ENCODE measurements at places on chromosomes 1 and 21.
A peak's percentile ranks its signal among the peaks of the same experiment; 100 is the strongest.

- no peak for DNase-seq
Observed at GRCh38 chr21:29506947-29507346, 208.2 kb downstream of the BACH1 start.

DNA sequence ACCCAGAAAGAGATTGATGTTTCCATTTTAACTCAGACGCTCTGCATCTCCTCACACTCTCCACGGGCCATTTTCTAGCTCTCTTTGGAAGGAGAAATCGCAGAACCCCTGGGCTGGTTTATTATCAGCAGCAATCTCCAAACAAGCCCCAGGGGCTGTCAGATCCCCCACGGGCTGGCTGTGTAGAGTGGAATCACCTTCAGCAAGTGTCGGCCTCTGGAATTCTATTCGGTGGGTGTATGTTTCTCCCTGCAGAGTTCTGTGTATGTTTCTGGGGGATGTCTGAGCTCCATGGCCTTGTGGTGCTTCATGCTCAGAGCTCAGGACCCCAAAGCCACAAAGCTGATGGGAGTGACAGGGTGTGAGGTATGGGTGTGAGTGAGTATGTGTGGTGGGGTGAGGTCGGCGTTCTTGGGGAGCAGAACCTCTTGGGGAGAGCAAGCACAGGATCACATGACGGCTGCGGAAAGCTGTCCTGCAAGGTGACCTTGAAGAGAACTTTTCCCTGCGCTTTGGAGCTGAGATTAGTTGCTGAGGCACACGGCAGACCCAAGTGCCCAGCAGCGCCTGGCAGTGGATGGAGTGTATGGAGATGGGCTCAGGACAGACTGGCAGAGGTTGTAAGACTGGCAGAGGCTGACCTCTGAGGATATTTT, 489 bp downstream of the ACOT11 start:
- no peak for DNase-seq

DNA sequence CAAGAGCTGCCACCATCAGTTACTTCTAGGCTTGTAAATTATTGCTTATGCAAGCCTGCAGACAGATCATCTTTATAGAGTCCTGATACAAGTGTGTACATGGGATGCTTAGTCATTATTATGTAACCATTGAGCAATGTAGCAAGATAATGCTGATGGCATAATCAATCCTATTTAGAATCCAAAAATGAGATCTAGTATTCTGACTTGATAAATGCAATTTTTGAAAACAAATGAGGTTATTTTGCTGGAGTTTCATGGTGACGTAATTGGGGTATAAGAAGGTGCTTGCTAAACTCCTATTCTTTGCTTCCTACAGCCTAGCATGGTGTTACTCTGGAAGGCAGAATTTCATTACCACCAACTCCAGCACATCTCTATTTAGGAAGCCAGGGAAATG, 801.7 kb upstream of the PRMT6 start:
- DNase-seq = no peak

DNA sequence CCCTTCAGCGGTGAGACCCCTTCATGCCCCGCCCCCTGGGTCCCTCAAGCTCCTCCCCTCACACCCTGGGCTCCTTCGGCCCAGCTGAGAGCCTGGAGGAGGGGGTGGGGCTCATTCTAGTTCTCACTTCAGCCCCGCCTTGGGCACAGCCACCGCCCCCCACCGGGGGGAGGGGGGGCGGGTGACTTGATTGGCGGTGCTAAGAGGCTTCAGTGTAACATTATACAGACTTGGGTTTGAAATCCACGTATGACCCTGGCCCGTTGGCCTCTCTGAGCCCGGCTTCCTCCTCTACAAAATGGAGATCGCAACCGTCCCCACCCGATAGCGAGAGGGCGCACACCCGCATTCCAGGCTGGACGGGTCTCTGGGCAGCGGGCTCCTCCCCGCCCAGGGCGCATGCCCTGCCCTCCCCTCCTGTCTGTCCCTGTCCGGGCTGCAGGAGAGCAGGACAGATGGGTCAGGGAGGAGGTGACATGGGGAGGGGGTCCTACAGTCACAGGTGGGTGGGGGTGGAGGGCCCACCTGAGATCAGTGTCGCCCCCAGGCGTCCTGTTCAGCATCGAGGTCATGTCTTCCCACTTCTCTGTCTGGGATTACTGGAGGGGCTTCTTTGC, 5.1 kb downstream of the CLCNKB start:
- peak; percentile 51 for DNase-seq

- DNase-seq = no peak
Observed at GRCh38 chr1:179310721-179311120, 17.1 kb downstream of the SOAT1 start.

DNA sequence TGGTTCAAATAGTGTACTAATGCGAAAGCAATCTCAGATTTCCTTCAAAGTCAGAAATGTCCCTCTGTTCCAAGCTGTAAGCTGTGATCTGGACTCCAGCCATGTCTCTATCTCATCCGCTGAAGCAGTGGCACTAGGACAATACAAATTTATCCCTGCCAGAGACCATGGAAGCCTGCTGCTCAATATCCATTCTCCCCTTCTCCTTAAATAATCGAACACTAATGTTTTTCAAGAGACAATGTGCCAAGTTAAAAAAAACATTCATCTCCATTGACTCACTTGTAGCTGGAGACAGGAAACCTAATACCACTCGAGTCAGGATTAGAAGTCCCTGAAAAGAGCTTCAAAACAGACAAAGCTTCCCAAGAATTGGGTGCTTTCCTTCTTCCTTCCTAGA, 38.5 kb upstream of the PGBD5 start:
- DNase-seq = no peak

GRCh38 chr1:34127006-34128000, 37.7 kb downstream of the CSMD2 start:
- no peak for DNase-seq

Data from KBM-7 (cell line).